Mesothelial cell of epicardium (in vitro differentiated cells): ENCODE measurements at places on chromosomes 2 and 18. TPM values are rescaled to one million over a fixed set of nuclear protein-coding genes. Genes with fewer than 3 reads are reported as not detected.

AQP12B gene
- total RNA-seq, result not detected in 3 replicates

PAIP2B gene
- total RNA-seq, result 10.3 to 11.3 TPM (median 10.8 TPM) in 3 replicates

CDH2 gene
- 44.9 to 46.6 TPM (median 45.0 TPM) in 3 replicates for total RNA-seq

HOXD8 gene
- total RNA-seq, result 0.29 to 0.58 TPM (median 0.40 TPM) in 3 replicates

FEV gene
- total RNA-seq, result 0.16 to 0.29 TPM (median 0.22 TPM) in 3 replicates

CCNT2 gene
- 70.0 to 70.5 TPM (median 70.3 TPM) in 3 replicates for total RNA-seq

FAM124B gene
- total RNA-seq, result 0.09 TPM in 1 of 3 replicates, not detected in the others

KCNG2 gene
- 0.14 TPM in 1 of 3 replicates, not detected in the others for total RNA-seq

TOGARAM2 gene
- 0.16 to 0.40 TPM (median 0.38 TPM) in 3 replicates for total RNA-seq

GALNT13 gene
- 15.8 to 18.4 TPM (median 16.1 TPM) in 3 replicates for total RNA-seq

MATN3 gene
- total RNA-seq, result 1.6 to 2.7 TPM (median 2.1 TPM) in 3 replicates
